Activated CD4-positive, alpha-beta T cell treated with anti-CD3 and anti-CD28 coated beads for 4 hours (primary cell): ENCODE measurements at places on chromosomes 13 and 19.

DNA sequence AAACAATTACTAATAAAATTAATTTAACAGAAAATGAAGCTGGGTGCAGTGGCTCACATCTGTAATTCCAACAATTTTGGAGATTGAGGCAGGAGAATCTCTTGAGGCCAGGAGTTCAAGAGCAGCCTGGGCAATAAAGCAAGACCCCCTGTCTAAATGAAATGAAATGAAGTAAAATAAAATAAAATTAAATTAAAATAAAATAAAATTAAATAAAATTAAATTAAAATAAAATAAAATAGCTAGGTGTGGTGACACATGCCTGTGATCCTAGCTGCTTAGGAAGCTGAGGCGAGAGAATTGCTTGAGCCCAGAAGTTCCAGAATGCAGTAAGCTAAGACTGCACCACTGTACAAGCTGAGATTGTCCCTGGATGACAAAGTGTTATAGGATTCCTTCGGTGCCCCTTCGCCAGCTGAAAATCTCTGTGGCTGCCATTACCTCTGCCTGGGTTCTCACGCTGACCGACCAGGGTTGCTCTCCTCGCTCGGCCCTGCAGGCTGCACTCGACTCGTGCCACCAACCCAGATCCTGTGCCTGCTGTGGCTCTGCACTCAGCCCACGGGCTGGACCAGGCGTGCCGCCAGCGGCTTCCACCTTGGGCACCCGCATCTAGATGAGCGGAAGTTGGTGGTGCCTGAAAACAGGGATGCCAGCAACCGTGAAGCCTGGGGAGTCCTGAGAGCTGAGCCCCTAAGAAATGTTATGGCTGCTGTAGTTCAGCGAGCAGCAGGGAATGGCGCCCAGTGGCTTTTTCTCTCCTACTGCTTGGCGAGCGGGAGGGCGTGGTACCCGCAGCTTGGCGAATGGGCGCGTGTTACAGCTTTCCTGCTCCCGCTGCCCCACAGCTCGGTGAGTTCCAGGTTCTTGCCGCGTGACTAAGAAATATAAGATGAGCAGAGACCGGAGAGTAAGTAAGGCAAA lies 539.2 kb upstream of the PCDH9 start:
- DNase-seq, result no peak

DNA sequence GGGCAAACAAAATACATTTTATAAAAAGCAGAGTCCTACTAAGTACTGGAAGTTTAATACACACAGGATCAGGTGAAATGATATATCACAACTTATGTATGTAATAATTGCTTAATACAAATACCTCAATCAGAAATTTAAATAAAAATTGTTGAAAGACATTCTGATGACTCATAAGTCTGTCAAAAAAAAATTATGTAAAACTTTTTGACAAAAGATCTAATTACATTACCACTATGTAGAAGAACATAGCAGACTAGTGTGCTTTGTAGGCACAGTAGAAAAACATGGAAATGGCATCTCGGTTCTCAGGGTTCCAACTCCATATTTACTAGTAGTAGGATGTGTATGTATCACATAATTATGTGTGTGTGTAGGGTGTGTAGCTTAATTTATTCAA lies 156.2 kb downstream of the DNAJC3 start:
- no peak for DNase-seq

DNA sequence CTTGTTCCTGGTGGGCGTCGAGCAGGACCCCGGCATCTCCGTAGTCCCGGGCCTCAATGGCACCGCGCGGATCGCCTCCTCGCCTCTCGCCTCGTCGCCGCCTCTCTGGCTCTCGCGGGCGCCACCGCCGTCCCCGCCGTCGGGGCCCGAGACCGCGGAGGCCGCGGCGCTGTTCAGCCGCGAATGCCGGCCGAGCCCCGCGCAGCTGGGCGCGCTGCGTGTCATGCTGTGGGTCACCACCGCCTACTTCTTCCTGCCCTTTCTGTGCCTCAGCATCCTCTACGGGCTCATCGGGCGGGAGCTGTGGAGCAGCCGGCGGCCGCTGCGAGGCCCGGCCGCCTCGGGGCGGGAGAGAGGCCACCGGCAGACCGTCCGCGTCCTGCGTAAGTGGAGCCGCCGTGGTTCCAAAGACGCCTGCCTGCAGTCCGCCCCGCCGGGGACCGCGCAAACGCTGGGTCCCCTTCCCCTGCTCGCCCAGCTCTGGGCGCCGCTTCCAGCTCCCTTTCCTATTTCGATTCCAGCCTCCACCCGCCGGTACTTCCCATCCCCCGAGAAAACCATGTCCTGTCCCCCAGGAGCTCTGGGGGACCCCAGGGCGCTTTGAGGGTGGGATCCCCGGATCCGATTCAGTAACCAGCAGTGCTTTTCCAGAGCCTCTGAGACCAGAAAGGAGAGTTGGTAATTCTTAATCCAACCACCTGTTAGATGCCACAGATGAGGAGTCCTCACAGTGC lies 885 bp downstream of the MLNR start:
- no peak for DNase-seq

- DNase-seq, result no peak
Measured at GRCh38 chr19:44723299-44723951, 24.5 kb downstream of the CEACAM16 start.

GRCh38 chr13:112851107-112852038 lies 117.6 kb upstream of the MCF2L start:
- DNase-seq, result no peak

- no peak for DNase-seq
Measured at GRCh38 chr19:4566402-4567051, 7.0 kb upstream of the SEMA6B start.

GRCh38 chr13:107144432-107144831 lies 576.5 kb upstream of the ARGLU1 start:
- no peak for DNase-seq

GRCh38 chr13:104321756-104322155 lies 1255.5 kb upstream of the SLC10A2 start:
- no peak for DNase-seq

DNA sequence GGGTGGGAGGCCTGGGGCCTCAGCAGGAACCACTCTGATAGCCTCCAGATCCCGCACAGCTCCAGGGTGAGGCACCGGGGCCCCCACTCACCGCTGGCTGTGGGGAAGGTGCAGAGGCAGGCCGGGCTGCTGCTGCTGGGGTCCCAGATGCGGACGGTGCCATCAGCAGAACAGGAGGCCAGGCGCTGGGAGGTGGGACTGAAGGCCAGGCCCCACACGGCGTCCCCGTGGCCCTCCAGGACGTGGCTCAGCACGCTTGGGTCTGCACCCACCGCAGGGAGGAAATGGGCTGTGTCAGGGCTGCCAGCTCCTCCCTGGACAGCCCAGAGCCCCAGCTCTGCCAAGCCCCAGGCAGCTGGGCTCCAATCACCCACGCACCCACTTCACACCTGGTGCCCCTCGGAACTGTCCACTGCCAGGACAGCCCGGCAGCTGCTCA lies 6.1 kb upstream of the PRKD2 start:
- DNase-seq, result no peak

GRCh38 chr19:49430678-49431329 lies 5.6 kb downstream of the GFY start:
- DNase-seq, result no peak

DNA sequence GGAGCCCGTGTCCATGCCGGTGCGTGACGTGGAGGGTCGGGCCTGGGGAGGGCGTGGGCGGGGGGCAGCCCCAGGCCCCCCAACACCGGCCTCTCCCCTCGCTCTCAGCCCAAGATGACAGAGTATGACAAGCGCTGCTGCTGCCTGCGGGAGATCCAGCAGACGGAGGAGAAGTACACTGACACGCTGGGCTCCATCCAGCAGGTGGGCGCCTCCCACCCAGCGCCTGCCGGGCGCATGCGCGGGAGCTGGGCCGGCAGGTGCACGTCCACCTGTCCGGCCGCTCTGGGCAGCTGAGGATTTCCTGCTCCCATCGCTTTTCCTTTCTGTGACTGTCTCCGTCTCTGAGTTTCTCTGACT lies 49.8 kb downstream of the VAV1 start:
- DNase-seq, result no peak

- no peak for DNase-seq
Measured at GRCh38 chr13:78309497-78310180, 293.7 kb downstream of the POU4F1 start.

DNA sequence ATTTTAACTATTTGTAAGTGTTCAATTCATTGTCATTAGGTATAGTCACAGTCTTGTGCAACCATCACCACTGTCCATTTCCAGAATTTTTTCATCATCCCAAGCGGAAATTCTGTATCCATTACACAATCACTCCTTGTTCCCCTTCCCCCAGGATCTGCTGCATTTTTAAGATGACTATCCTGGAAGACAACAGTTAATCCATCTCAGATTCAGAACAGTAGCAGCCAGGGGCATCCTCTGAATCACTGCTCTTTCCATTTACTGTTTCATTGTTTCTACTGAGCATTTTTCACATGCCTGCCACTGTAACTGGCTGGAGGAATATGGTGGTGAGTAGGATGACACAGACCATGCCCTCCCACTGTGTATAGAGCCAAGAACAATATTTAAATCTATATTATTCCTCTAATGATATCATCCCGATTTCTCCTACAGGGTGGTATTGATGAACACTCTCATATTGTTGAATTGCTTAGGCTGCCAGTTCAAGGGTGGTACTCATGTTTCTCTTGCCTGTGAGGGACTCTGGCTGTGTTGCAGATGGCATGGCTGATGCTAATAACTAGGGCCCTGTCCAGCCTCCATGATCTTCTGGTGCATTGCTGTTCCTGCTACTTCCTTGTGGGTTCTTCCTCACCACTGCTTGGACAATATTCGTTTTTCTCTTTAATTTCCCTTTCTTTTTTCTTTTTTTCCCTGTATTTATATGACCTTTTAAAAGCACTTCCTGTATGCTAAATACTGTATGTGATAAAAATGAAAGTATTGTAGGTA lies 59.0 kb downstream of the WDFY2 start:
- DNase-seq, result no peak

- DNase-seq, result no peak
Measured at GRCh38 chr13:110392510-110393240, 85.6 kb downstream of the COL4A2 start.

DNA sequence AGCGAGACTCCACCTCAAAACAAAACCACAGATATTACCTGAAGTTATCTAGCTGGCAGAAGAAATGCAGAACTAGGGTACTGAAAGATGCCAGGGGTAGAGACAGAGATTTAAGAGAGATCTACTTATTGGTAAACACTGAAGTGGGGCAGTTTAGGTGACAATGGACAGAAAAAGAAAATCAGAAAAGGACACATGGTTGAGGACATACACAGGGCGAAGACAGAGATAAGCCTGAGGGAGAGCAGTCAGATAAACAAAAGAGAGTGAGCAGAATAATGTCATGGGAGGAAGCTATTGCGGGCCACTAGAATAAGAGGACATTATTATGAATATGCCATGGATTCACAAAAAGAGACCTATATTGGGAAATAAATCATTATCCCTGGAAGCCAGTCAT lies 3.3 kb downstream of the NEK5 start:
- DNase-seq, result no peak

- no peak for DNase-seq
Measured at GRCh38 chr13:93522501-93522900, 295.9 kb downstream of the GPC6 start.

DNA sequence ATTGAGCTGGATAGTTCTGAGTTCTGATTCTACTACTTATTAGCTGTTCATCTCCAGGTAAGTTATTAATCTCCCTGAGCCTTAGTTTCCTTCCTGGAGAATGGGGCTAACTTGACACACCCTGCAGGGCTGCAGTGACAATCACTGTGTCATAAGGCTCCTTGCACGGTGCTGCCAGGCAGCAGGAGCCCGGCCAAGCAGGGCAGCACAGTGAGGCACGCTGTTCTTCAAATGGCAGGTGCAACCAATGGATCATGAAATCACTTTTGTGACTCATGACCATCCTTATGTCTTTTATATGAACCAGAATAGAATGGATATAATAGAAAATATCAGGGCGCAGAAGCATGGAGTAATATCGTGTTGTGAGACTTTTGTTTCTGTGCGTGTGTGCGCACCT lies 242.6 kb downstream of the ABCC4 start:
- no peak for DNase-seq

DNA sequence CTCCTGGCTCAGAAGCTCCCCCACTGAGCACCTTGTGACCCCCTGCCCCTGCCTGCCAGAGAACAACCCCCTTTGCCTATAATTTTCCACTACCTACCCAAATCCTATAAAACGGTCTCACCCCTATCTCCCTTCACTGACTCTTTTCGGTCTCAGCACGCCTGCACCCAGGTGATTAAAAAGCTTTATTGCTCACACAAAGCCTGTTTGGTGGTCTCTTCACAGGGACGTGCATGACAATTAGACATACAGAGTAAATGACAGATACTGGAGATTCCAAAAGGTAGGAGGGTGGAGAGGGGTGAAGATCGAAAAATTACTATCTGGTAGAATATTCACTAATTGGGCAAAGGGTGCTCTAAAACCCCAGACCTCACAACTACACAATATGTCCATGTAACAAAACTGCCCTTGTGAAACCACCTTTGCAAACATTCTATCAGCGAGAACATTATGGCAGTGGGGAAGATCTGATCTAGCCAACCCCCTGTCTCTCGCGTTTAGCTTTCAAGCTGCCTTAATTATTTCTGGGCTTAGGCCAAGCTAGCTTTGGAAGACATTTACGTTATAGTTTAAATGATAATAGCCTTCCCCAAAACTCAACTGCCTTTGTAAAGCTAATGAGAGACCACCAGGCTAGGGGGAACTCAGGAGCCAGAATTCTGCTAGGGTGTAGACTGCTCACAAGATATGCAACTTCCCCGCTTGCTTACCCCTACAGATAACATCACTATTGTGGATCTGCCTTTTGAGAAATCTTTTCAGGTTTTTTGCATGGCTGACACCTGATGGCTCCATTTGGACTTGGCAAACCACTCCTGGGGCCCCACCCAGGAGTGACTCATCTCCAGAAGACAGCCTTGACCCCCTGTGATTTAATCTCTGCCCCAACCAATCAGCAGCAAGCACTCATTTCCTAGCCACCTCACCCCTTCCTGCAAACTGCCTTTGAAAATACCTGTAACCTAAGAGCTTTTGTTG lies 1534.0 kb upstream of the SPRY2 start:
- DNase-seq, result no peak

DNA sequence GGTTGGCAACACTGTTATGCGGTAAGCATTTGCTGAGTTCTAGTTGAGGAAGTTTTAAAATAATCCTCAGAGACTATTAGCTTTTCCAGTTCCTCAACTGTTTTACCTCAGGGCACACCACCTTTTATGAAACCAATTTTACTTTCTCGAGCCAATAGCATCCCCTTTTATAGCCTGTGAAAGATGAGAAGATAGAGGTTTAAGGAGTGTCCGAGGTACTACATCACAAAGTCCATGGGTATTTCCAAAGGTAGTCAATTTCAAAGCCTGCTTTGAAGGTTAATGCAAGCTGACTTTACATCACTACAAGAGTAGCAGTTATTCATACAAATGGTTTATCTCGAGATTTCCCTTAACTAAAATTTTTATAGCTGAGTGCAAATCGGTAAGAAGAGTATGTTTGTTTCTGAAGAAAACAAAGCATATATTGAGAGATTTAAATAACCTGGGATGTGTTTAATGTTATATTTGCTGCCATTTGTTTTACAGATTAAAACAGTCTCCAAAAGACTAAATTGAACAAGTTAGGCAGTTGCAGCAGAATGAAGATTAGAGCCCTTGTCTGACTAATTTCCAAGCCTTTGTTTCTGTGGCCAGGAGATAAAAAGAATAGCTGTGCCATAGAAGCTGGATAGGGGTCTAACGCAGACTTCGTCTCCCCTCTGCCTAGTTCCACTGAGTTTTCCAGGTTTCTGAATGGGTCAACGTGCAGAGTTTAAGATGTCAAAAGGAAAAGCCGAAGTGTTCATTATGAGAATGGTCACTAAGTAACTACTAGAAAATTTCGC lies 74.7 kb upstream of the TRPC4 start:
- DNase-seq, result no peak

GRCh38 chr19:39196860-39197562 lies at the start of gene NCCRP1:
Gene NCCRP1, plus strand, starts transcription at chr19:39196964. Its CDS starts 19 bp downstream, at chr19:39196983.
- DNase-seq, result no peak
